ENCODE measurements at places on chromosomes 1 and 21.
A peak's percentile ranks its signal among the peaks of the same experiment; 100 is the strongest.

DNA sequence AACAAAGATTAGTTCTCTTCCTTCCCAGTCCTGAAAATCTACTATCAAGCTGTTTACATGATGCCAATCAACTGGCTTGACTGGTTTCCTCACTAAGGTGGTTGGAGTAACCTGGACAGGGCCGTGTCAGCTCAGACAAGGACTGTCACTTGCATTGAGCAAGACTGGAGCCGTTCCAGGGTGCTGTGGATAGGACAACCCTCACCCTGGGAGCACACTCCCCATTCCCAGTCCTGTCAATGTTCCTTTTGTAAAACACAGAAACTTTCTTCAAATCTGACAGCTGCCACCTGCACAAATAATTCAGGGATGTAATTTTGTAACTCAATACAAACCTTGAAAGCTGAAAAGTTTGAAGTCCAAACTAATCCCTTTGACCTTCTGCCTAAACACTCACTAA, 31.4 kb downstream of the PLPP3 start:
- DNase-seq = no peak

DNA sequence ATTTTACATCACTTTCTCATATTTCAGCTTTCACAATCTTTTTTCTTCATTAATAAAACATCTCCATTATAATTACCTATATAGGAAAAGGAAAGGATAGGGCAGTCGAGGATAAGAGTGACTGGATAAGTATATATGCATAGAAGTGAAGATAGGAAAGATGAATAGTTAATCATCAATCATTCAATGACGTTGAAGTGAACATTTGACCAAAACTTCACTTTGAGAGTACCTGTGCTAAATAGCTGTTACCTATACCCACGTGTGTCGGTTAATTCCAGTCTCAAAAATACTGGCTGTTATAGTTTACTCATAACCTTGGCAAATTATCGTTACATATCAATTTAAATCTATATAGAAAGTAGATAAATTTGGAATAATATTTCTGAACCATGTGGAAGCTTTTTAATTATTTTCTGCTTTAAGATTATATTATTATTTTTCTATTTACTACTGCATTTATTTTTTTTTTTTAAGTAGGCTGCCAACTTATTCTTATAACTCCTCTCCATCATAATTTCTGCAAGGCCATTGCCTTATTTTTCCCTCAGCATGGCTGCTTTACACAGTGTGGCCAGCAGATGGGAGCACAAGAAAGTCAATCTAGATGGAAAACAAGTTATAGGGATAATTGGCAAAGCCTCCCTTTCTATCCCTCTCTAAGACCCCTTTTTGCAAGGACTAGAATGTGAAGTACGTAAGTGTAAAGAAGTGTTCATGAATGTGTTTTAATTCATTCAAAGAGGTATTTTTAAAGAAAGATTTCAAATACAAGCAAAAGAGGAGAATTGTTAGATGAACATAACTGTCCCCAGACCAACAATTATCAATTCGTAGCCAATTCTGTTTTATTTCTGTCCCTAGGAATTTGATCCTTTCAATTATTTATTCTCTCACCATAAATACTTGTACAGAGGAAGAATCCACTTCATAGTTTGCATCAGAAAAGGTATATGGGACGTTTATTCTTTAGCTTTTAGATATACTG, 290.4 kb downstream of the KCNT2 start:
- DNase-seq = no peak

GRCh38 chr1:2969845-2970291, 51.4 kb upstream of the ACTRT2 start:
- no peak for DNase-seq

DNA sequence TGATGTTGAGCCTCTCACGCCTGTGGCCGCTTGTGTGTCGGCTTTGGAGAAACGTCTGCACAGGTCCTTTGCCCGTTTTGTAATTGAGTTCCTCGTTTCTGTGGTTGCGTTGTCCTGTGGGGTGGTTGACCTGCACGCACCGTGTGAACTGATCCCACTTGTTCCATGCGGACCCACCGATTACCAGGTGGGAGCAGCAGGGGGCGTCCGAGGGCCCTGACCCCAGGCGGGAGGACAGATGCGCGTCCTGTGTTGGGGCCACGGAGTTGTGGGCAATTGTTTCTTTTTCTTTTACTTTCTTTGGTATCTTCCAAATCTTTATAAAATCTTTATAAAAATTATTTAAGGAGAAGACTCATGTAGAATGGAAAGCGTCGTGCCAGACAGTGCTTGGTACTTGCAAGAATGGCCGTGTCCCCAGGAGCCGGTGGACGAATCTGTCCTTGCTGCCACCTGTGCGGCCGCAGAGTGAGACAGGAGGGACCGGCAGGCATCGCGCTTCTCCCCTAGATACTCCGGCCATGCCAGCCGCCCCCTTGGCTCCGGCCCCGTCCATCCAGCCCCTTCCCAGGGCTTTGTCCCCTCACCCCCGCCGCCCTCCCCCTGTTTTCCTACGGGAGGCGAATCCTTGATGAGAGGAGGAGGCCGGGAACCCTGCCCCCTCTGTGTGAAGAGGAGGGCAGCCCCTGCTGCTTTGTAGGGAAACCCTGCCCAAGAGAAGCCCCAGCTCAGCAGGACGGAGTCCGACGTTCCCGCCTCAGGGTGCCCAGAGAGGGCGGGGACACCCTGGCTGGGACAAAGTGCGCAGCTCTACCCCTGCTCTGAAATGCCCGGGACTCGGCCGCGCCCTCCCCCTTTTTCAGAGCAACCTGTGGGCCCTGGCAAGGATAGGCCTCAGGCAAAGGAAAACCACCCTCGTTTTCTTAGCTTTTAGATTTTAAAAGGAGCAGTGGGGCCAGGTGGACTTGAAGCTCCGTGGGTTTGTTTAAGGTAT, 41.7 kb downstream of the PRKCZ start:
- DNase-seq = no peak

DNA sequence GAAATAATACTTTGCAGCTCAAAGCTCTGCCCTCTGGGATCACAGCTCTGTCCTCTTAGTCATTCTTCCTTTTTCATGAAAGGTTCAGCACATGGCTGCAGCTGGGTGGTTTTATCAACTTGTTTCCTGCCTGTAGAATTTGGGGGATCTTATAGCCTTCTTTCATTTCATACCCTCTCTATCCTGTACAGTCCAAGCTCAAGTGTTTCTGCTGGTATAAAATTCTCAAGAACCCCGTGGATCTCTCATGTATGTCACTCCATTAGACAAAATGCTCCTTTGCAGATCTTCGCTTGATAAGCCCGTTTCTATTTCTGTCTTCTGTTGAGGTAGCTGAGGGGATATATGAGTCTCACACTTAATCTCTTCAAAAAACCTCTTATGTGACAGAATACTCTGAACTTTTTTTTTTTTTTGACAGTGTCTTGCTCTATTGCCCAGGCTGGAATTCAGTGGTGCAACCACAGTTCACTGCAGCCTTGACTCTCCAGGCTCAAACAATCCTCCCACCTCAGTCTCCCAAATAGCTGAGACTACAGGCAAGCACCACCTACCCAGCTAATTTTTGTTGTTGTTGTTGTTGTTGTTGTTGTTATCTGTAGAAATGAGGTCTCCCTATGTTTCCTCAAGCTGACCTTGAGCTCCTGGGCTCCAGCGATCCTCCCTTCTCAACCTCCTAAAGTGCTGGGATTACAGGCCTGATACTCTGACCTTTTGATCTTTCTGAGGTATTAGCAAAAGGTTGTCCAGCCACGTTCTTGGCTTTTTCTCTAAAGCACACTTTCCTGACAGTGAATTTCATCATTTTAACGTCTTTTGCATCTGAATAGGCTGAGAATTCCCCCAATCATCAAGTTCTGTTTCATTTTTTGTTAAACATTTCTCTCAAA, 24.6 kb upstream of the COL9A2 start:
- DNase-seq = no peak

DNA sequence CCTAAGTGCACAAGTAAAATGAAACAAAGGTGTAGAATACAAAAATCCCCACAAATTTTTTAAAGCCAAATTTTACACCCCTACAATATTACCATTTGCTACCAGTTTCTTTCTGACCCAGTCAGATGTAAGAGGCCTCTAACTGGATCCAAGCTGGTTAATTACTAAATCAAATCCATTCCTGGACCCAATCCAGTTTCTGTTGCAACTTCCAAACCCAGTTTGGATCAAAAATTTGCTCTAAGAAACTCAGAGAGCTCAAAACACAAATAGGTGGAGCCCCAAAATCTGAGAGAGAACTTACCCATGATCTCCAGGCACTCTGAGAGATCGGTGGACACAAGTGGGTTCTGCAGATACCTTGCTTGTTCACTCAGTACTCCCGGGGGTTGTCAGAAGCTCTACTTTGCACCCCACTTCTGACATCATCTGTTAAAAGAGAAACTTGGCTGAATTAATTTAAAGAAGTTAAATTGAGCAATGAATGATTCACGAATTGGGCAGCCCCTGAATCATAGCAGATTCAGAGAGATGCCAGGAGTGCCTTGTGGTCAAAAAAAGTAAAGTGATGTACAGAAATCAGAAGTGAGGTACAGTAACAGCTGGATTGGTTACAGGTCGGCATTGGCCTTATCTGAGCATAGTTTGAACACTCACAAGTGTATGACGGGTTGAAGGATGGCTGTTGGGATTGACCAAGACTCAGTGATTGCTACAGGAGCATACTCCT, 448.0 kb downstream of the KCNT2 start:
- no peak for DNase-seq

DNA sequence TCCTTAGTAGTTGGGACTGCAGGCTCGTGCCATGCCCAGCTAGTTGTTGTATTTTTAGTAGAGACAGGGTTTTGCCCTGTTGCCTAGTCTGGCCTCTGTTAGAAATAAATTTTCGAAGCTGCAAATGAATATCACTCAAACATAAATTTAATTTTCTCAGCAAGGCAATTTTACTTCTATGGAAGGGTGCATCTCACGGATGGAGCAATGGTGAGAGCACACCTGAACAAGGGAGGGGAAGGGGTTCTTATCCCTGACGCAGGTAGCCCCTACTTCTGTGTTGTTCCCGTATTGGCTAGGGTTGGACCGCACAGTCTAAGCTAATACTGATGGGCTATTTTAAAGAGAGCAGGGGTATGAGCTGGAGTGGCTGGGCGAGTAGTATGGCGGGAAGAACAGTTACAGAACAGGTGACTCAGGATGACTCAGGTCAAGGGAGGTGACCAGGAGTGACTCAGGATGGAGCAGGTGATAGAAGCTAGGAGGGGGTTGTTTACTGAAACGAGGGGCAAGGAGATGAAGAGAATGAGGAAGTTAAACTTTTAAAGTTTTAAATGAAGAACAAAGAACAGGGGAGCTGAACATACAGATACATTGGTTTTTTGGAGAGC, 7.5 kb downstream of the MDM4 start:
- DNase-seq = no peak

DNA sequence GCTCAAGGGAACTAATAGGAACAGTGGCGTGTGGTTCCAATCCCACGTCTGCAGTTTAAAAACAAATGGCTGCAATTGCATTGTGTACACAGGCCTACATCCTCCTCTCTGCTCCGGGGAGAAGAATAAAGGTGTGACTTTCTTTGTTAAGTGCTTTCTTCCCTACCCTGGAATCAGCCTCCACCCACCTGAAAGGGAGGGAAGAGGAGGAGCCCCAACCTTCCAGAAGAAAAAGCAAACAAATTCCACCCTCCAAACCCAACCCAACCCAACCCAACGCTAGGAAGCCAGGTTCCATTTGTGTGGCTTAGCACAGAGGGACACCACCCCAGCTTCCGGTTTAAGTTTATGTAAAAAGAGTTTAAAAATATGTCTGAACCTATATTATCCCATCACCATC, 11.8 kb upstream of the BACE2 start:
- no peak for DNase-seq

- DNase-seq = peak; percentile 63
Measured at GRCh38 chr21:26093122-26093521, 77.4 kb downstream of the APP start.

All from HTR-8/SVneo (cell line).